ENCODE measurements at places on chromosomes 16 and 17.

- DNase-seq: no peak
Measured at GRCh38 chr17:65583921-65584603, 22.6 kb upstream of the AXIN2 start.

GRCh38 chr17:65307081-65307960, 170.2 kb downstream of the RGS9 start:
- DNase-seq: no peak

DNA sequence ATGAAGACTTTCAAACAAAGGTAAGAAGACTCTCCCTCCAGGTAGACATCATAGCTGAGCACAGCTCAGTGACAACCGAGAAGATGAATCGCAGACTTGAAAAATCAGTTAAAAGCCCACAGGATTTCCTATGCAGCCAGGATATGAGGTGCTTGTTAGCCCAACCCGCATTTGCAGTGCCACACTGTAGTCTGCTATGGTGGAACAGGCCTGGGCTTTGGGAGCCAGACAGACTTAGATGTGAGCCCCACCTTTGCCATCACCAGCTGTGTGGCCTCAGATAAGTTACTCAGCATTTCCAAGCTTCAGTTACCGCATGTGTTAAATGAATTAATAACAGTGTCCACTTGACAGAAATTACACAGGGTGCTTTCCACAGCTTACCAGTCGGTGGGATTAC, 204.4 kb upstream of the HS3ST3A1 start:
- DNase-seq: no peak

GRCh38 chr16:64428463-64429113, 693.3 kb downstream of the CDH11 start:
- DNase-seq: peak; percentile 65

- no peak for DNase-seq
Measured at GRCh38 chr16:4375717-4376116, 4.1 kb downstream of the VASN start.

- no peak for DNase-seq
Measured at GRCh38 chr17:66527335-66527734, 224.9 kb downstream of the PRKCA start.

DNA sequence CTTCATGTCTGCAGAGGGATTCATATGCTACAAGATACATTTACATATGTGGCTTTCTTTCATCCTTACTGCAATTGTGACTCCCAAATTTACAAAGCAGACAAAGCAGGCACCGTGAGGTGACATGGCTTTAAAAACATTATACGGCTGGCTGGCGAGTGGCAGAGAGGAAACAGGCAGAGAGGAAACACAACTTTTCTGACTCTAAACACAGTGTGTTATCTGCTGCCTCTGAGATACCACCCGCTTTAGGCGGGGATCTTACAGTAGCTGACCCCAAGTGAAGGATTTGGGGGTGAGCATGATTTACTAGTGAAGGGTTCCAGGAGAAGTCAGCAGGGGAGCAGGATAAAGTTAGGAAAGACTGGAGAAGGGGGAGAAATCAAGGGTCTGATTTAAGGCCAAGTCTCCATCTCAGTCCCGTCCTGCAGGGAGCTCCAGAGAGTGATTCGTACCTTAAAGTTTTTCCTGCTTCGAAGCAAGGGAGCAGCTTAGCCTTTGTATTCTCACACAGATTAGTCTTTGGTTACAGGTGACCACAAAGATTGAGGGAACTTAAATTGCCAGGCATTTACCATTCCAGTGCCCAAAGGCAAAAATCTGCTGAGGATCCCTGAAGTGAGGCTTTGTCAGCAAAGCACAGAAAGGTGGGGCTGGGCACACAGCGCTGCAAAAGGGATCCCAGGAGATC, 355.0 kb downstream of the GRIN2A start:
- no peak for DNase-seq

DNA sequence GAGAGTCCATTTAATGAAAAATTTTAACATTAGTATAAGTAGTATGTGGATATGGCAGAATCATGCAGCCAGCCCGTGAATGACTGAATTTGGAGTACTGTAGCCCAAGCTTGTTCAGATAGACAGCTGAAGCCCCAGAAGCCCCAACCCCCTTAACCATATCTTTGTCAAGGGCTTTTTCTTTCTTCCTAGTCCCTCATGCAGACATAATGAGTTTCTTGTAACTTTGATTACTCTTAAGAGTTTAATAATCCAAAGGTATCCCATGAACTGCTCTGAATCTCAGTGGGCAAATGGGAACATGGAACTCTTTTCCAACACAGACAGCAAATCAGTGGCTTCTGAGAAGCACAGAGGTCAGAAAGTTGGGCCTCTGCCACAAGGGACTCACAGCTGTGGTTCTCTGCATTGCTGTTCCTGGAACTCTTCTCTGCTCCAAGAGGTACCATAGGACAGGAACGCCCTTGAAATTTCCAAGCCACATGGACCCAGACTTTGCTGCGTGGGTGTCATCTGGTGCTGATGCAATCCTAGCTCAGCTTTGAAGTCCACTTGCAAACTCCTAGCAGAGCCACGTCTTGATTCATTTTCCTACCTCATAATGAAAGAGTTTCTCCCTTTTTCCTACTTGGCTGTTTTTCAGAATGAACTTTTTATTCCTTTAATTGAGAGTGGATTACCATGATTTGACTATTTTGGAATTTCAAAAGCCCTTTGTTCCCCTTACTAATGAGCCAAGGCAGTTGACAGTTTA, 18.1 kb downstream of the LYRM1 start:
- DNase-seq: no peak

GRCh38 chr17:48647103-48647962, 21.2 kb upstream of the HOXB9 start:
- peak; percentile 10 for DNase-seq

Data from NCI-H82 (cell line).